RWPE1 (cell line): ENCODE measurements at places on chromosomes 7 and 10.

DNA sequence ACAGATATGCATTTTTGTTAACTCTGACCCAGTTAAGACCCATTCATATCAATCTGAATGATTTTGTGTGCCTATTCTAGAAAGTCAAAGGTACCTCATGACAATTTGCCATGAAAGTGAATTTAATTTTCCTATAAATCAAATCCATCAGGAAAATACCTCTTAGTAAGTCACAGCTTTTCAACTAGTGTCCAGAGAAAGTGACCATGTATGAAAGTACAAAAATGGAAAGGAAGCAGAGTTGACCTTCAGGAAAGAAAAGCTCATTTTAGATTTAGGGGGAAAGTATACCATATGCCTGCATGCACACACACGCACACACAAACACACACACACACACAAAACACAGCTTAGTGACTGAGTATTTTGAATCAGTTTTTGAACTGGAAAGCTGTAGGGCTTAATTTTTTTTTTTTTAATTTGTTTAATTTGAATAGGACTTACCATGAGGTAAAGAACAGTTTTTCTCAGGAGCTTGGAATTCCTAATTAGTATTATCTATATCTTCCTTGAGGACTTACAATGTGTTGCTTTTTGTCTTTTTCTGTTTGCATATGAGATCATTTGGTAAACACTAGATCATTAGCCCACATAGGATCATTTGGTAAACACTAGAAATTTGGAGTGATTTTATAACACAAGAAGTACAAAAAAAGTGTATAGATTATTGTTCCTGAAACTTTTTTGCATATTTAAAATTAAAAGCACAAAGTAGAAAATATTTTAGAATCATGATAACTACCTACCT, 61.6 kb downstream of the ZNF277 start:
- DNase-seq: no peak

DNA sequence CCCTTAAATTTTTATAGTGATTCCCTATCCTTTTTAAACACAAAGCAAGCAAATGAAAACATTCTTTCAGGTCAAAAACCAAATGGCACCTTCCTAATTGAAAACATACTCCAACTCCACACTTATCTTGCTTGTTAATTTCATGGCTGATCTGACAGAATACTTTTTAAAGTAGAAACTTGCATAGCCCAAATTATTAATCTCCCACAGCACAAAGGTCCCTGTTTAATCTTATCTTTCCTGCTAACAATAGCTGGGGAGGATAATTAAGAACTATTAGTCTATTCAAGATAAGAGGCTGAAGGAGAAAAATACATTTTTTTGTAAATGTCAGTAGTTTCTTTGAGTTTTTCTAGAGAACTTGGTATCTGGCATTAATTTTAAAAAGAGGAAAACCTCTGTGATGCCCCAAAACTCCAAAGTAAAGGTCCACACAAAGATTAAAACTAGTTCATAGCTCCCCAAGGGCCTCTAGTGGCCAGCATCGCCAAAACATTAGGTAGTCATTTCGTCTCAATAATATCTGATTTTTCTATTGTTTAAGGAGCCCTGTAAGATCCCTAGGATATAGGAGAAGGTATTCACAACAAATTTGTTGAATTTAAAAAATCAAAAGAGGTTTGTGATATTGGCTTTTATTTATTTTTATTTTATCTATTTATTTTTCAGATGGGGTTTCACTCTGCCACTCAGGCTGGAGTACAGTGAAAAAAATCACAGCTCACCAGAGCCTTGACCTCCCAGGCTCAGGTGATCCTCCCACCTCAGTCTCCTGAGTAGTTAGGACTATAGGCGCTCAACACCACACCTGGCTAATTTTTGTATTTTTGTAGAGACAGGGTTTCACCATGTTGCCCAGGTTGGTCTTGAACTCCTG, 14.7 kb downstream of the CDNF start:
- peak; percentile 50 for DNase-seq

DNA sequence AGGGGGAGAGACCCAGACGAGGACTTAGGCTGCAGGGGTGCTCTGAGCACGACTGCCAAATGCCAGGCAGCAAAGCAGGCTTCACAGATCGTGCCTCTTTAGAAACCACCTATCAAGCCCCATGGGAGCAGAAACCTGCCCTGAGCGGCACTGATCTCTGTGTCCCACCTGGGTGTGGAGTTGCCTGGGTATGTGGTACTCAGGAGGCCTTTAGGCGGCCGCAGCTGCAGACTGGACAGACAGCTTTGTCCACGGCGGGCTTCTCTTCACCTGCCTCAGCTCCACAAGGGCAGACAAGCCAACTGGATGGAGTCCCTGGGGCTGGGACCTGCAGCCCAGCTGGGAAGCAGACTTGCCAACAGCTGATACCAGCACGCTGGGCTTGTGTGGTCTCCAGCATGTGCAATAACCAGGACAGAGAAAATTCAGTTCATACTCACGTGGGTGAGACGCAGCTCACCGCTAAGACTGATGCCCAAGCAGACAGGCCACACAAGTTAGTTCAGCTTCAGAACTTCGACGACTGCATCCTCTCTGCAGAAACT, 163.2 kb downstream of the EBF3 start:
- DNase-seq: no peak

DNA sequence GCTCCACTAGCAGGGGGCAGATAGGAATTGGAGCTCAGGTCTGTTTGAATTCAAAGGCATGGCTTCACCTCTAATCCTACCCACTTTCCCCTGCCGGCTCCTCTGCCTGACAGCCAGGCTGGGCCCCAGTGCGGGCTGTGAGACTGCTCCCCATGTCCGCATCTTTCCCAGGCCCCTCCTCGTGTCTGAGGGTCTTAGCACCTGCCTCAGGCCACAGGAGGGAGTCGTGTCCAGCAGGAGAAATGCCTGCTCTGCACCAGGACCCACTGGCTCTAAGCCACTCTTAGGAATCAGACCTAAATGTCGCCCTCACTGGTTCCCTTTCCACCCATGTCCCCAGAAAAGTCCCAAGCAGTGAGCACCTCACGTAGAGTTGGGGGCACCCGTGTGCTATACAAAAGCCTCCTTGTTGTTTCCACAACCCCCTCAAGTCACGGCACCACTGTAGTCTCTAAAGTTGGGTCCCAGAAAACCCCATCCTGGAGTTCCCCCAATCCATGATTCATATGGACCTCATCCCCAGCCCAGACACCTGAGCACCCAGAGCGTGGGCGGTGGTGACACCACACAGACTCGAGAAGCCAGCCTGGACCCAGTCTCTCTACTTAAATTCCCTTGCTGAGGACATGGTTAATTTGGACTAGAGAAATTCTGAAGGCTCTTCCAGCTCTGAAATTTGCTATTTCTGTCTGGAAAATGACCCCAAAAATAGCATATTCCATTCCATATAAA, 466.4 kb upstream of the ZMIZ1 start:
- no peak for DNase-seq

GRCh38 chr7:66731986-66732385, 8.5 kb upstream of the RABGEF1 start:
- DNase-seq: no peak

- DNase-seq: no peak
These were observed at the start of gene ITIH5 for GRCh38 chr10:7666253-7667023. ITIH5 (minus strand) TSS chr10:7666966; CDS start chr10:7666892, 74 bp downstream.

DNA sequence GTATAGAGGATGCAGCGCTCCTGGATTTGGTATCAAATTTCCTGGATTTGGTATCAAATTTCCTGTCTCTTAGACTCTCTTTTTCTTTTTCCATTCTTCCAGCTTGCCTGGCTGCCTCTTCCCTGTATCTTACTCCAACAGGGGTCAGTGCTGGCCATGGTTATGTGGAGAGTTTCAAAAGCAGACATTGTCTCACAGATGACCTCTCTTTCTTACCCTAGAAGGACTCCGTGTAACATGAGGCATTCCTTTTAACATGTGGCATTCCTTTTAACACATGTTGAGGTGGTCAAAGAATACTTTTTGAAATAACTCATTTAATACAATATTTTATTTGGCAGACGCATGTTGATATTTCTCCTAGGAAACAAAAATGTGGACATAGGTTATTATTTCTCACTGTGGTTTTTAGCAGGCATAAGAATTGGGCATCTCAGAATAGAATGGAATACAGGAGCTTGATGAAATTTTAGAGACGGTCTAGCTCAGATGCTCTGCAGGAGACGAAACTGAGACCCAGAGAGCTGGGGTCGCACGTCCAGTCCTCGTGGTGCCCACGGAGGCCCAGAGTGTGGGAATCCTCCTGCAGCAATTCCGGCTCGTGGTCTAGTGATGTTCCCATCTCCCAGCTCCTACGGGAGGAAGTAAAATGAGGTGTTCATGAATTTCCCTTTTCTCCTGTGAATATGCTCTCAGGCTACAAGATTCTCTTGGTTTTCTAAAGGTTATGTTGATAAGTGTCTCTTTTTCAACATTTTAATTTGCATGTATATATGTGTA, 59.6 kb upstream of the PITRM1 start:
- DNase-seq: no peak

DNA sequence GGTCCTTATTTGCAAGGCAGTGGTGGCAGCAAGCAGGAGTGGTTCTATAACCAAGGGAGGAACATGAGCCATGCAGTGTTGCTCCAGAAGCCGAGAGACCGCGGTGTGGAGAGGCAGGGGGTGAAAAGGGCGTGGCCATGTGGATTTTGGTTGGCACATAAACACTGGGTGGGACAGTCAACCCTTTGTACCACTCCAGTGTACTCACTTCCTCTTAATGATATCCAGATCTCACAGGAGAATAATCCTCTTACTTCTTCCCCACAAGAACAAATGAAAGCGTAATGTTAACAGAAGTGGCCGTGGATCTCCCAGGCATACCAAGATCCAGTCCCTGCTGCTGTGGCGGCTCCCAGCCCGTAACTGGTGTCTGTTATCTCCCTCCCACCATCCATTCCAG, 42.4 kb downstream of the XRCC2 start:
- DNase-seq: no peak

DNA sequence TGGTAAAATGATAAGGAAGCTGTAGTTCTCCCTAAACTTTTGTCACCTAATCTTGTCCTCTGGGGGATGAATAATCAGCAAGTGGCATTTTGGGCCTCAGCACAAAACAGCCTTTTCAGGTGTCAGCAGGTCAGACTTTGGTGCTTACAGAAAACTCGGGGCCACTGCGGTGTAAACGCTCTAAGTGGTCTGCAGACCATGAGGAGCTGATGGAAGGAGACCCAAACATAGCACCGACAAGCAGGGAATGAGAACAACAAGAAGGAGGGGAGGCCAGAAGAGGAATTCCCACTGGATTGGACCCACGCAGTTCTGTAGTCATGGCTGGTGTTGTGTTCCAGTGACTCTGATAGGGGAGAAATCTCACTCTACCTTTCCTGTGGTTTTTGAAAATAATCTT, 45.4 kb downstream of the RAMP3 start:
- DNase-seq: no peak

GRCh38 chr10:70561558-70561957, 41.0 kb downstream of the PRF1 start:
- DNase-seq: no peak

DNA sequence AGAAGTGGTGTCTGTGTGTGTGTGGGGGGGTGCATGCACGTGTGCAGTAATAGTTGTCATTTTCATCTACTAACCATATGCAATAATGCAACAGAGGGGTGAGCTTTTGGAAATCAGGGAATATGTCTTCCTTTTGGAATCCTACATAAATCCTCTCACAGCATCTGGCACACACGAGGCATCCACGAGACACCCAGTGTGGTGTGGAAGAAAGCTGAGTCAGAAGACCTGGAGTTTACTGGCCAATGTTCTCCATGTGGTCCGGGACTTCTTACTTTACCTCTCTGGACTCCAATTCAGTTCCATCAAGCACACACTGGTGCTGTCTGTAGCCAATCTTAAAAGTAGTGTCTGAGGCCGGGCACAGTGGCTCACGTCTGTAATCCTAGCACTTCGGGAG, 43.1 kb upstream of the C10orf90 start:
- DNase-seq: no peak

DNA sequence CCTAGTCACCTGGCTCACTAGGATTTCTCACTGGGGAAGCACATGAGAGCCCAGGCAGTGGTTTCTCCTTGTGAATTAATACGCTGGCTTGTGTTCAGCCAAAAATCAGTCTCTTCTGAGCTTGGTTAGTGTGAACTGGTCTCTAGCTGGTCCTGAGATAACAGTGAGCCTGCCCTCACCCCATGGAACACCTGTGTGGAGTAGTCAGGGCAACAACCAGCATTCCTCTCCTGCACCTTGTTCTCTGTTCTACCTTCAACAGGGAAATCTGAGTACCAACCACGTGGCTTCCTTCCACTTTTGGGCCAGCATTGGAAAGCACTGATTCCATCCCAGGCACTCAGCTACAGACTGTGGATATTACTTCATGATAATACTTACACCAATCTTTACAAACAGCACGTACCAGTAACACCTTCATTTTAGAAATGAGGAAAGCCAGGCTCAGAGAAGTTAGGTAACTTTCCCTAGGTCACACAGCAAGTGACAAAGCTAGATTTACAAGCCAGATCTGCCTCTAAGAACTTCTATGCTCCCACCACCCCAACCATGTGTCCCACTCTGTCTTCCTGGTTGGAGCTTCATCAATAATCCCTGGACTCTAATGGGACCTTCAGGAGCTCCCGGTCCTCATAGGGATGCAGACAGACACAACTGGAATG, 106.6 kb downstream of the GRID1 start:
- no peak for DNase-seq

- DNase-seq: peak; percentile 44
These were observed 30.9 kb upstream of the STEAP4 start for GRCh38 chr7:88337572-88337971.

GRCh38 chr10:119348516-119349240, 141.3 kb downstream of the GRK5 start:
- DNase-seq: no peak
